Cardiac muscle cell (in vitro differentiated cells and primary cell): ENCODE measurements at places on chromosomes 13 and 19. TPM values are rescaled to one million over a fixed set of nuclear protein-coding genes. Genes with fewer than 3 reads are reported as not detected.

DNA sequence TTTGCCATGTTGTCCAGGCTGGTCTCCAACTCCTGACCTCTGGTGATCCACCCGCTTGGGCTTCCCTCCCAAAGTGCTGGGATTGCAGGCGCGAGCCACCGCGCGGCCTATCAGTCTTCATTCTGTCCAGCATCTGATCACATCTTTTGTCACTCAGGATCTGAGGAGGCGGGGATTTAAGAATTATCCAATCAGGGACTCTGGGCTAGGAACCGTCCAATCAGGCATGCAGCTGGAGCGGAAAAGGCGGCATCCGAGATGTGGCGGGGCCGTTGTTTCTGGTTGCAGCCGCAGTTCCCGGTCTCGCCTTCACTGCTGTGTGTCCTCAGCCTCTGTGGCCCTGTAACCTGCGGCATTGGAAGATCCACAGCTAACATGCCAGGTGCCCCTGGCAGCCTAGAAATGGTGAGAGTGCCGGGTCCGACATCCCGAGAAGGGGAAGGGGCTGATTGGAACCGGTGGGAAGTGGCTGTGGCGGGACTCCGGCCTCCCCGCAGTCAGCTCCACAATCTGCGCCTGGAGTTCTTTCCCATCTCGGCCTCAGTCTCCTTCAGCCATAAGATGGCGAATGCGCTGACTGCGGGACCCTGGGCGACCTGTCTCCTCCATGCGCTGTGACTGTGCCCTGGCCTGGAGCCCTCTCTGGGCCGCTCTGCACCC lies at the start of gene ZNF729:
ZNF729 (plus strand) TSS at position 291 of the 660 bp plus-strand sequence; CDS start at position 376, 85 bp downstream.
- H3K4me3 ChIP-seq: no peak within 1 kb of the TSS
- H3K27ac ChIP-seq: no peak within 1 kb of the TSS
- no peaks in the 10 kb centered on the region for H3K4me1 ChIP-seq
- H3K36me3 ChIP-seq: no peaks in the 10 kb centered on the region

- H3K27me3 ChIP-seq: no peaks in the 10 kb centered on the region
- H3K4me3 ChIP-seq: no peak overlapping the region
- no peaks in the 10 kb centered on the region for H3K36me3 ChIP-seq
- DNase-seq: no peak
These were observed 126.9 kb downstream of the SIPA1L3 start for GRCh38 chr19:38033658-38034491.

DNA sequence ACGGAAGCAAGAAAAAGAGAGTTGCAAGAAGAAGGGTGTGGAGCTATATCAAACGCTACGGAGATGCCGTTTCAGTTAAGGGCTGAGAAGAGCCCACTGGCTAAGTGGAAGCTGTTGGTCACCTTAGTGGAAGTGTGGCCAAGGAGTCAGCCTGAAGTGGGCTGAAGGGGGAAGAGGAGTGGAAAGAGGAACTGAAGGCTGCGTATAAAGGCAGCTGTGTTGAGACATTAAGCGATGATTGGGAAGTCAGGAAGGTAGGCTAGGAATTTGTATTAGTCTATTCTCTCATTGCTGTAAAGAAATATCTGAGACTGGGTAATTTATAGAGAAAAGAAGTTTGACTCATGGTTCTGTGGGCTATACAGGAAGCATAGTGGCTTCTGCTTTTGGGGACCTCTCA lies 14.1 kb upstream of the FRY start:
- H3K27ac ChIP-seq: no peak overlapping the region
- peaks cover 7% of the 10 kb centered on the region for H3K4me1 ChIP-seq
- H3K27me3 ChIP-seq: no peaks in the 10 kb centered on the region
- no peak overlapping the region for H3K4me3 ChIP-seq

- DNase-seq: no peak
- H3K4me1 ChIP-seq: no peaks in the 10 kb centered on the region
- peaks cover 21% of the 10 kb centered on the region for H3K36me3 ChIP-seq
- no peak overlapping the region for H3K4me3 ChIP-seq
These were observed 15.8 kb downstream of the YIPF2 start for GRCh38 chr19:10912619-10913018.

- H3K4me3 ChIP-seq: no peak overlapping the region
- no peak overlapping the region for H3K27ac ChIP-seq
These were observed 129.1 kb upstream of the SOX1 start for GRCh38 chr13:111937777-111938311.

- H3K36me3 ChIP-seq: peaks cover 8% of the 10 kb centered on the region
- H3K4me3 ChIP-seq: no peak overlapping the region
- peaks cover 2% of the 10 kb centered on the region for H3K4me1 ChIP-seq
- no peak overlapping the region for H3K27ac ChIP-seq
- H3K27me3 ChIP-seq: no peaks in the 10 kb centered on the region
These were observed 5.9 kb downstream of the DOHH start for GRCh38 chr19:3494559-3494958.

- peak overlapping the region; percentile 89 for H3K27ac ChIP-seq
- H3K36me3 ChIP-seq: peaks cover 7% of the 10 kb centered on the region
- H3K4me3 ChIP-seq: peak overlapping the region; percentile 96
- H3K4me1 ChIP-seq: peaks cover 6% of the 10 kb centered on the region
- peak; percentile 56 for DNase-seq
These were observed 11.3 kb downstream of the PEAK3 start for GRCh38 chr19:2270423-2271233.

Gene ERICH6B
- not detected in 2 replicates for total RNA-seq

Gene CCL25
- total RNA-seq: not detected in 2 replicates

Gene APBA3
- 39.9 and 49.4 TPM in 2 replicates for total RNA-seq

Gene PLPPR3
- 70.8 and 88.2 TPM in 2 replicates for total RNA-seq
